Hepatic stellate cell (primary cell): ENCODE measurements at places on chromosomes 13 and 19.
A peak's percentile ranks its signal among the peaks of the same experiment; 100 is the strongest.

DNA sequence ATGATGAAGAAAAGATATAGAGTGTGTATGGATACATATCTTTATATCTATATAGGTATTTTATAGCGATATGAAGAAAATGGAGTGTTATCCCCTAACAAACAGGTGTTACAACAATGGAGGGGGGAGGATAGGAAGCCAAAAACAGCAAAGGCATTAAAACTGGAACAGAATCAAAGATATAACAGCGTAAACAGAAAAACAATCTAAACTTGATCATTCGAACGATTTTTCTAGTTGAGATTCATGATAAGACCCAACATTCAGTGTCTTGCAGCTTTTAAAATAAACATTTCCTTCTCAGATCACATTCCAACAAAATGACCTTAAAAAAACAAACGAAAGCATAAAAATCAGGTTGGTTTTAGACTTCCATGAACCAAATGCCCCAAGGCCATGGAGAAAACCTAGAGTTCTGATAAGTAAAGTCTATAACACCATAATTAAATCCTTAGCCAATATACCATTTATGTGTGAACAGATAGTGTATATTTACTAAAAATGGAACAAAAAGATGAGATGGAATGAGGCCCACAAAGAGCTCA is 55.7 kb downstream of the CAB39L start:
- no peak for DNase-seq

DNA sequence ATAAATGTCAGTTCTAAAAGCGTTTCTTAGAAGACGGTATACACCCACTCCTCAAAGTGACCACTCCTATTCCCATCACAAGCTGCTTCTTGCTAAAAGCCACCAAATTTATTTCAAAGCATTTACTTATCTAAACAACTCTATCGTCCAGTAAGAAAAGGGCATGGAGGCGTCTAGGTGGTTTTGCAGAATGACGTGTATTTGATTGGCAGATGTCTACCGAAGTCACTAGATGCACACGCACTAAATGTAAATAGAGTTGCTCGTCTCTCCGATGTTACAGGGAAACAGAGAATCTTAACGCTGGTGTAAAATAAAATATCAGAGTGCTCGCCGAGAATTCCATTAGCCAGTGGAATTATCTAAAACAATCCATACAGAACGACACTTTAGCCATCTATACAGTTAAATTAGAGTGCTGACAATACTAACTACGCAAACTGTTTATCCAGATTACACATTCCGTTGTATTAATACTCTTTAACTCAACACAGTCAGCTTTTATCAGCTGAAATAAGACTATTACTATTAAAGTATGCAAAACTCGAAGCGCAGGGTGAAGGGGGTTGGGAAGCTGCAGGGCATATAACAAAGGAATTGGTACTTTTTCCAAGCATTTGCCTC is 1.9 kb downstream of the KLF12 start:
- DNase-seq = no peak

GRCh38 chr13:98214008-98214643 is 37.1 kb upstream of the RNF113B start:
- peak; percentile 59 for DNase-seq

DNA sequence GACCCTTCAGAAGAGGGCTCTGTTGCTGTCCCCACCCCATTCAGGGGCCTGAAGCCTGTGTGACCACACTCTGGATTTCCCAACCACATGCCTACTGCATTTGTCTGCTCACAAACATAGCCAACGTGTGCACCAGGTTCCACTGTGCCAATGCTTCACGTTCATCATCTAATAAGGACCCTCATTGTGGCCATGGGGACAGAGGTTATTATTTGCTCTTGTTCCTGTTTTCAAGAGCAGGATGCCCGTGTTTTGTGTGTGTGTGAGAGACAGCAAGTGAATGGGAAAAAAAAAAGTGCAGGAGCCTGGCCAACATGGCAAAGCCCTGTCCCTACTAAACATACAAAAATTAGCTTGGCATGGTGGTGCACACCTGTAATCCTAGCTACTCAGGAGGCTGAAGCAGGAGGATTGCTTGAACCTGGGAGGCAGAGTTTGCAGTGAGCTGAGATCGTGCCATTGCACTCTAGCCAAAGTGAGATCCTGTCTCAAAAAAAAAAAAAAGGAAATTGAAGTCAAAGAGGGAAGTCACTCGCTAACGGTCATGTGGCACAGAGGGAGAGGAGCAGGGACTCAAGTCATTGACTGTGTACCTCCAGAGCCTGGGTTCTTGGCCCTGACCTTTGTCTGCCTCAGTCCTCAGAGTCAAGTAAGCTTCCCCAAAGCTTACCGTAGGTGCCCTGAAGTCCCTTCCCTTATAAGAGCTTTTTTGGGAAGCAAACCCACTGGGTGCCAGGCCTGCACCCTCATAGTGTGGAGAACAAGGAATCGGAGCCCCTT is 6.9 kb downstream of the B3GNT8 start:
- no peak for DNase-seq

- no peak for DNase-seq
Observed at GRCh38 chr13:44426461-44426860, 52.8 kb downstream of the SERP2 start.

- DNase-seq = no peak
Observed at GRCh38 chr13:112441226-112441625, 65.1 kb downstream of the SPACA7 start.

DNA sequence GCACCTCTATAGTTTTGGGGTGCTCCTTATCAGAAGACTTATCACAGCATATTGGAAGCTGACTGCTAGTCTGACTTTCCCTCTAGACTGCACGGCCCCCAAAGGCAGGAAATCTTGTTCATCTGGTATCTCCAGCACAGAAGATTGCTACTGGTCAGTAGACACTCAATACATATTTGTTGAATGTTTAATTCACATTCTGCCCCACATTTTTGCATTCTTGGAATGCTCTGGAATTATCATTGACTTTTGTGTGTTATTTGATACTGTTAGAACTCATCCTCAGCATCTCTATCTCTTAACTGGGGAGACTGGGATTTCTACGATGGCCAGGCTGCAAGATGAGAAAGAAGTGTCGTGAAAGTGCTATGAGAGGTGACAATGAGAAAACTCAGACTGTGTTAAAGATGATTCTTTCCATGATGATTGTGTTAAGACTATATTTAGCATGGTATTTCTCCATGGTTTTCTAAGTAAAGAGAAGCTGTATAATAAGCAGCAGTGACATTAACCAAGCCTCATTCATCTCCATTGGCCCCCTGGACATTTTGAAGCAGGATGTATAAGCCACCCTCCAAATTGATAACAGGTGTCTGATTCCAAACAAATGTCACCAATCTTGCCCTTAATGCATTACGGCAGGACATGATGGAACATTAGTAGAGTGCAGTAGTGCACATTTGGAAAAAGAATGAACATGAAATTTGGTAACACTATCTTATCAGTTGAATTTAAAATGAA is 440.9 kb downstream of the RFC3 start:
- peak; percentile 3 for DNase-seq

DNA sequence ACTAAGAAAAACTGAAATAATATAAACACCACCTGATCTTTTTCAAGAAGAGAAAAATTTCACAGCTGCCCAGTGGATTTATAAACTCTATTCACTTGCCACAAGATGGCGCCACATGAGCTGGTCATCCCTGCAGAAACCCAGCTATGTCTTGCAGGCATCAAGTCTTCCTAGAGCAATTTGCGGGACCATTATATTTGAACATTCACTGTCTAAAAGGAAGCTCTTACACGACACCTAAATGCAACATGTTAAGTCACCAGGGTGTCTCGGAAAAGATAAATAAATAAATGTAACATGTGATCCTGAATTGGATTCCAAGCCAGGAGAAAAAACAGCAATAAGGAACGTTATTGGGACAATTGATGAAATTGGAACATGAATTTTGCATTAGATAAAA is 20.3 kb upstream of the AKT2 start:
- DNase-seq = peak; percentile 88

DNA sequence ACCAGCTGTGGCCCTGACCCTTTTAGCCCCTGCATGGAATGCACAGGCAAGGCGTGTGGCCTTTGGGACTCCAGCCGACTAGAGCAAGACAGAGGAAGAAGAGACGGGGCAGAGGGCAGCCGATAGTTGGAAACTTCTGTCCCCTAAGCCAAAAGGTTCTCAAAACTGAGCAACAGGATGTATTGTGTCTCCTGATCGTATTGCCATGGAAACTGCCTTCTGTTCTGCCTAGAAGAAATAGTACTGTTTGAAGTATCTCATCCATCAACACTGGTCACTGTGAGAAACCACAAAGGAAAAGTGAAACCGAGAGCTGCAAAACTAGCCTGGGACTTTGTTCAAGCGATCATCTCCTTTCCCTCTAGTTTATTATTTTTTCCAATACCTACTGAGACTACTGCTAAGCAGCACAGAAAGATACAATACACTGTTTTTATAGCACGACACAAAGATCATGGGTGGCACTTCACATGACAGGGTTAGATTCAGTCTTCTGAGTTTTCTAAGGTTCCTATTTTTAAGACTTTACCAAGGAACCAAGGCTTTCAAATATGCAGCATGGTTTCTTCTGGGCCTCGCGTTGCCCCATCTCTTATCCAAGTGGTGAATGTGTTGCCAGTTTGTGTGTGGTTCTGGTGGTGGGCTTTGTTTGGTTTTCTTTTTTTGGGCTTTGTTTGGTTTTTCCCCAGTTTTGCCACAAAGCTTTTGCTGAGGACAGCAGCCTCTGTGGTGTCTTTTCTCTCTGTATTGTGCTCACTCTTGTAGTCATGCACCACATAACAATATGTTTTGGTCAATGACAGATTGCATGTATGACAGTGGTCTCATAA is 49.3 kb upstream of the GPR183 start:
- peak; percentile 76 for DNase-seq

- no peak for DNase-seq
Observed at GRCh38 chr13:108508263-108508662, 121.1 kb upstream of the MYO16 start.

GRCh38 chr19:51726049-51726448 is 2.3 kb upstream of the HAS1 start:
- DNase-seq = peak; percentile 65

DNA sequence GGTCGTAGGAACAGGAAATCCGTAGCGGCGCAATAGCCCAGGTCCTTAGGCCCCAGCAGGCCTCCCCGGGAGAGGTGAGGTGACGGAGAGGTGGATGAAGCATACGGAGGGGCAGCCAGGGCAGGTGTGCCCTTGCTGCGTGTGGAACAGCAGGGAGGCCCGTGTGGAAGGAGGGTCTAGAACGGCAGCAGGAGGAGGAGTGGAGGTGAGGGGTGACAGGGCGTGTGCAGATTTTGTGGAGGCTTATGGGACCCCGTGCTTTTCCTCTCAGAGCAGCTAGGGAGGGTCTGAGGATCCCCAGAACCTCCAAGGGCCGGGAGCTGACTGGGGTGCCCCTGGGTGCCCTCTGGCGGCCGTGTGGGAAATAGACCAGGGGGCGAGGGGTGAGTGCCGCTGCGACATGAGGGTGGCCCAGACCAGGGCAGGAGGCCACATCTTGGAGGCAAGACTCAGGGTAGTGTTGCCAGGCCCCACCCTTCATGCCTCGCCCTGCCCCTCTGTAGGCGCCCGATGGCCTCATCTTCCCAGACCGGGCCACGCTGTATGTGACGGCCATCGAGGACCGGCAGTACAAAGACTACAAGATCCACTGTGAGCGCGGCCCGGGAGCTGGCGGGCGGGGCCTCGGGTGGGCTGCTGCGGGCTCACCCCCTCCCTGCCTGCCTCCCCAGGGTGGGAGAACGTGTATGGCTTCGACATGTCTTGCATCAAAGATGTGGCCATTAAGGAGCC is 5.0 kb upstream of the ADM5 start:
- no peak for DNase-seq

GRCh38 chr13:113836768-113837559 is 26.9 kb downstream of the GAS6 start:
- DNase-seq = peak; percentile 74
